Glomerular endothelial cell (primary cell): ENCODE measurements at places on chromosomes 7 and 10. TPM values are rescaled to one million over a fixed set of nuclear protein-coding genes. Genes with fewer than 3 reads are reported as not detected.

IFIT1 gene
- 3.3 and 20.8 TPM in 2 replicates for total RNA-seq

SEMA3D gene
- total RNA-seq = 0.68 and 1.5 TPM in 2 replicates

FZD1 gene
- 4.0 and 8.4 TPM in 2 replicates for total RNA-seq

GRK5 gene
- total RNA-seq = 54.7 and 93.1 TPM in 2 replicates

HACD1 gene
- total RNA-seq = 16.0 and 17.4 TPM in 2 replicates
